Left ventricle myocardium superior (tissue), 1 donor: ENCODE measurements at places on chromosomes 3 and 15.

GRCh38 chr3:12869035-12869621, 27.8 kb upstream of the RPL32 start:
- DNase-seq = peak; percentile 71

DNA sequence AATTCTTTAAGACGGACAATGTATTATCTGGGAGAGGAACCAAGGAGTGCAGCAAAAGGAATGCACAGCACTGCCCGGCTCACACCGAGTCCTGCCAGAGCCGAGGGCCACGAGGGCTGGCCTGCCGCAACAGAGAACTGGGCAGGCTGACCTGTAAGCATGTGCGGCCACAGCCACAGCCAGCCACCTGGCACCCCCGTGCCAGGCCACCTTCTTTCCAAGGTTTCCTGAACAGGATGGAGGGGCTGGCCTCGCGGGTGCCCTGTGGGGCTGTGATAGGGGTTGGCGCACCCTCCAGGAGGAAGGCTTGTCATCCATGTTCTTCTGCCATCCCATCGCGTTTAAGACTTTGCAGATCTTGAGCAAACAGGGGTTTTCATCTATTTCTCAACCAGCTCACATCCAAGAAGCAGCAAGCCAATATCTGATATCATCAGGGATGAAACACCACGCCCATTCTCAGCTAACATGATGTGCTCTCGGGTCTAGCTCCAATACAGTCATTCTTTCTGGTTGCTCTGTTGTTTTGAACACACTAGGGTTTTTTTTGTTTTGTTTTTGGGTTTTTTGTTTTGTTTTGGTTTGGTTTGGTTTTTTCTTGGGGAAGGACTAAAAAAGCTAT, 10.2 kb downstream of the CA12 start:
- no peak for DNase-seq

DNA sequence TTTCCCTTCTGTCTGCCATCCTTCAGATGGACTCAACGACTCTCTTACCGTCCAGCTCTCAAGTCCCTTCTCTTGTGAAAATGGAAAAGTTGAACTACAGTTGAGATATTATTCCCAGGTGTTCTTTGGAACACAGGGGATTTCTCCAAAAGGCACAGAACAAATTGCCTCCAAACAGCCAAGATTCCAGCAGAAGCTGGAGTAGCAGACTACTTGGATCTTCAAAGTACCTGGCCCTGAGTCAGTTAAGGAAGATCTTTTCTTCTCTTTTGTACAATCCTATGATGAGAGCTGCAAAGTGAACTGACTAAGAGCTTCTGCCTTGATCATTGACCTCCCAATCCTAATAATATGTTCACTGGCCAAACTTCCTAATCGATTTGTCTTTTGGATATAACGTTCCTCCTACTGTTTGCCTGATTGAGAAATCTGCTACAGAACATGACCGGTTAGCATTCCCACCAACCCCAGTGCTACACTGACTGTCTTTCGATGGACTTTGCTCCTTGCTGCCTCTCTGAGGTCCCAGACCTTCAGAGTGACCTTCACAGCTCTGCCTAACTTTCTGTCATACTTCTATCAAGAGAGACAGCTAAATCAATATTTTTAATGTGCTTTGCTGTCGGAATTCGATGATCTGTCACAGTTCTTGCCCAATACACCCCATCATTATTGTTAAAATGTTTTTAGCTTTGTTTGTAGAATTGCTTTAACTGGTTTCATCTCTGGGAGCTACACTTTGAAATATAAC, 21.9 kb downstream of the PAQR9 start:
- no peak for DNase-seq

- peak; percentile 21 for DNase-seq
Observed at GRCh38 chr3:181230258-181230657, 240.7 kb upstream of the DNAJC19 start.

- peak; percentile 30 for DNase-seq
Observed at GRCh38 chr3:68706096-68706495, 226.3 kb downstream of the TAFA4 start.

DNA sequence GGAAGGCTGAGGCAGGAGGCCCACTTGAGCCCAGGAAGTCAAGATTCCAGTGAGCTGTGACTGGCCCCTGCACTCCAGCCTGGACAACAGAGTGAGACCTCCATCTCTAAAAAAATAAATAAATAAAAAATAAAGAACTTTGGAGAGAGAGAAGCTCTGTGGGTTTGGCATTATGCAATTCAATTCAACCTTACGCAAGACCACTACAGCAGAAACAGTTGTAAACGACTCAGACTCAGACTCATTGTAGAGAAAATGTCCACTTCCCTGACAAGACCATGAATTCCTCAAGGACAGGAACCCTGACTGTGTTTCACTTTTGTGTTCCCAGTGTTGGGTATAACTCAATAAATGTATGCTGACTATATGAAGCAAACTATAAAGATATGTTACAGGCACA, 90.3 kb upstream of the C3orf80 start:
- DNase-seq = no peak

DNA sequence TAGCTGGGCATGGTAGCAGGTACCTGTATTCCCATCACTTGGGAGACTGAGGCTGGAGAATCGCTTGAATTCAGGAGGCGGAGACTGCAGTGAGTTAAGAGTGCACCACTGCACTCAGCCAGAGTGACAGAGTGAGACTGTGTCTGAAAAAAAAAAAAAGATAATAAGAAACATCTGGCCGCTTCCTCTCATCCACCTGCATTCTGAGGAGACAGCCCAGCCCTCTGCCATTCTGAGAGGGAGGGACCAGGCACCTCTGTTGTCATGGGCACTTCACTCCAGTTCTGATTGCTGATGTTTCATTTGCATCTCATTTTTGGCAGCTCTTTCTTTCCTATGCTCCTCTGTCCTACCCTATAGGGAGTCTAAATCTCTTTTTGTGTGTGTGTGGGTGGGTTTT, 36.4 kb upstream of the GSK3B start:
- DNase-seq = no peak
